ENCODE measurements at places on chromosomes 6 and 20. TPM values are rescaled to one million over a fixed set of nuclear protein-coding genes. Genes with fewer than 3 reads are reported as not detected.

Gene CAGE1
- total RNA-seq, result not detected

Gene CYP24A1
- total RNA-seq, result 0.81 TPM

Gene SNX21
- 90.1 TPM for total RNA-seq

Gene SAYSD1
- 12.2 TPM for total RNA-seq

Gene LST1
- total RNA-seq, result not detected

Gene LCA5
- total RNA-seq, result 0.73 TPM
